ENCODE measurements at places on chromosomes 2 and 18.

GRCh38 chr18:3230401-3231334 is 10.9 kb upstream of the MYOM1 start:
- peak; percentile 42 for DNase-seq

DNA sequence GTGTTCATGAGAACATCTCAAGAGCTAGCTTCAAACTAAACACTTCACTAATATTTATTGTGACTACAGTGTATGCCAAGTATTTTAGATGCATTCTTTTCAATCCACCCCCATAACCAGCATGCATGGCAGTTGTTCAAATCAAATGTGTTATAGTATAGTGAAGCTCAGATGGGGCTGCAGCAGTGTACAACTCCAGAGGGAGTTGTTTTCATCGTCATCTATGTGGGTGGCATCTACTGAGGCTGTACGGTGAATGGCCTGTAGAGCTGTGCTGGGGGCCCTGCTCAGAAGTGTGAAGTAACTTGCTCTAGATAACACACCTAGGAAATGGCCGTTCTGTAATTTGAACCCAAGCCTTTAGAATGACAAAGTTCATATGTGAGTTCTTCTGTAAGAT is 71.8 kb upstream of the LRATD1 start:
- no peak for DNase-seq

DNA sequence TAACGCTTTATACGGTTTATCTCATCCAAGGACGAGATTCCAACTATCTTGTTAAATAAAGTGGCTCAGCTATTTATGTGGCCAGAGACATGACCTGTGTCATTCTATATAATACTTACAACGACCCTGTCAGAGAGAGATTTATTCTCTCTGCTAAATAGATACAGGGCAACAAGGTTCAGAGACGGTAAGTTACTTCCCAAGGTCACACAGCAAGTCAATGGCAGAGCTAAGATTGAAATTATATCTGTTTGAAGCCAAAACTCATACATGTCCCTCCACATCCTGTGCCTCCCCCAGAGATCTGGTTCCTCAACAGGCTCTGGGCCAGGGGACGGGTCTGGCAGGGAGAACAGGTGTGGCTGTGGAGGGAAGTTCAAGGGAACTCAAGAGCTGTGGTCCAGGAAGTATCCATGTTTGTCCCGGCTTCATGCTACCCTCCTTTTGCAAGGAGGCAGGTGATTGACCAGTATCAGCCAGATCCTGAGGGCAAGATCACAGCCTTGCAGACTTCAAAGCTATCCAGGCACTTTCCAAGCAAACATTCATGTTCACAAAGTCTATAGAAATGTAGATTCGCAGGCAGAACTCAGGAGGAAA is 99.8 kb downstream of the CAPN13 start:
- no peak for DNase-seq

DNA sequence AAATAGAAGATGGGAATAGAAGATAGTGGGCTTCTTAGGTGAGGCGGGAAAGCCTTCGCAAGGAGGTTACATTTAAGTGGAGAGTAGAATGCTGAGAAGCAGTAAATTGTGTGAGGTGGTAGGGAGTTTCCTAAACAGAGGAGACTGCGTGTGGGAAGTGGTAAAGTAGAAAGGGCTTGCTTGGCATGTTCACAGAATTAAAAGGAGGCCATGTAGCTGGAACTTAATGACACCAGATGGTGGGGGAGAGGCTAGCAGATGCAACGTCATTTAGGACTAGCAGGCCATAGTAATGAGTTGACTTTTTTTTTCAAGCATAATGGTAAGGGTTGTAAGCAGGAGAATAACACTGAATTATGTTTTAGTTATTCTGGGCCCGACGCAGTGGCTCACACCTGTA is 13.0 kb upstream of the RTN4 start:
- no peak for DNase-seq

DNA sequence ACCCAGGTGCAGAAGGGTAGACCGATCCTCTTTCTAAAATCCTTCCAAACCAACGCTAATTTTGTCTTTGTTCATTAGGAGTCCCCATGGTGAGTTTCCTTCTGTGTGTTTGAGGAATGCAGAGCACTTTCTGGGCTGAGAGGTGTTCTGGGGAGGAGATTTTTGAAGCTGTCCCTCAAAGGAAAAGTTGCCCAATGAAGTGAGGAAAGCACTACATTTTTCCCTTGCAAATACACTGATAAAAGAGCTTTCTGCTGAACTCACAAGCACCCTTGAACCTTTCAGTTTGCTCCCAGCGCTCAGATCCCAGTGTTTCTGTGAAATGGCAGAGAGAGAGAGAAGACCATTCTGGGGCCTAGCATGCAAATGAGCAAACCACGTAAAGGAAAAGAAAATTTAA is 299.6 kb upstream of the FANCL start:
- no peak for DNase-seq

DNA sequence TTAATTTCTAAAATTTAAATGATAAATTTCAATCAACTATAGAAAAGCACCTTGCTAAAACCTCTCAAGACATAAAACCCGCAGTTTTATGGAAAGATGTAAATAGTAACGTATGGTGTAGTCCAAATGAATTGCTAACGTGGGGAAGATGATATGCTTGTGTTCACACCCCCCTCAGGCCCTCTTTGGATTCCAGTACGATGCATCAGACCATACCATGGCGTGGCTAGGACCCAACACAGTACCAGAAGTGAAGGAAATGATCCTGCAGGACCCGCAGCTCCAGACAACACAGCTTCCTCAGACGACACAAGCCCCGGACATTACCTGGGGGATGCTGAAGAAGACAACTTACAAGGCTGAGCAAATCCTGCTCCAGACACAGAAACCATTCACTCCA is 60.1 kb upstream of the DYSF start:
- DNase-seq = no peak

GRCh38 chr18:32717126-32717525 is 55.7 kb downstream of the KLHL14 start:
- no peak for DNase-seq

DNA sequence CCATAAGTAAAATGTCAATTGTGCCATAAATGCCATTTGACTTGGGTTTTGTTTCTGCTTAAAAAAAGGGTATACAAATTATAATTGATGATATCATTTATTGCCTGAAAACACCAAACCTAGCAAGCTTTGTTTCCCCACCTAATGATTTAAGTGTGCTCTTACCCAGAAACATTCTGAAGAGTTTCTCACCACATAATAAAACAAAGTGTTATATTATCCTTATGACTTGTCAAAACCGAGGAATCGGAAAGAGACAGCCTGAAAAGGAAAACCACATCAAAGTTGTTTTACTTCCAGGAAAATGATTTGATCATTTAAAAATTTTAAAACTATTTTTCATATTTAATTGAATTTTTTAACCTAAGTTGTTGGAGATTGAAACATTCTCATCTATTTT is 170.5 kb upstream of the SLC39A10 start:
- peak; percentile 36 for DNase-seq

DNA sequence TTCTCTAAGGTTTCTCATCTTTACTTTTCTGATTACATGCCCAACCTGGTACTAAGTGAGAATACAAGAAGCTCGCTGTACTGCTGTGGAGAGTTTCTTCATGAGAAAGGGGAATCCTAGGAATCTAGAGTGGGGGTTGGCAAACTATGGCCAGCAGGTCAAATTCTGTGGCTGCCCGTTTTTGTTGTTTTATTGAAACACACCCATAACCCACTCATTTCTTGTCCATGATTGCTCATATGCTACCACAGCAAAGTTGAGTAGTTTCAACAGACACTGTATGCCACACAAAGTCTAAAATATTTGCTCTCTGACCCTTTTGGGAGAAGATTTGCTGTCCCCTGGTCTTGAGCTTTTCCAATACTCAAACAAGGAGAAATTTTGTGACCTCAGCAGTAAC is 58.8 kb downstream of the C2orf74 start:
- DNase-seq = peak; percentile 18

DNA sequence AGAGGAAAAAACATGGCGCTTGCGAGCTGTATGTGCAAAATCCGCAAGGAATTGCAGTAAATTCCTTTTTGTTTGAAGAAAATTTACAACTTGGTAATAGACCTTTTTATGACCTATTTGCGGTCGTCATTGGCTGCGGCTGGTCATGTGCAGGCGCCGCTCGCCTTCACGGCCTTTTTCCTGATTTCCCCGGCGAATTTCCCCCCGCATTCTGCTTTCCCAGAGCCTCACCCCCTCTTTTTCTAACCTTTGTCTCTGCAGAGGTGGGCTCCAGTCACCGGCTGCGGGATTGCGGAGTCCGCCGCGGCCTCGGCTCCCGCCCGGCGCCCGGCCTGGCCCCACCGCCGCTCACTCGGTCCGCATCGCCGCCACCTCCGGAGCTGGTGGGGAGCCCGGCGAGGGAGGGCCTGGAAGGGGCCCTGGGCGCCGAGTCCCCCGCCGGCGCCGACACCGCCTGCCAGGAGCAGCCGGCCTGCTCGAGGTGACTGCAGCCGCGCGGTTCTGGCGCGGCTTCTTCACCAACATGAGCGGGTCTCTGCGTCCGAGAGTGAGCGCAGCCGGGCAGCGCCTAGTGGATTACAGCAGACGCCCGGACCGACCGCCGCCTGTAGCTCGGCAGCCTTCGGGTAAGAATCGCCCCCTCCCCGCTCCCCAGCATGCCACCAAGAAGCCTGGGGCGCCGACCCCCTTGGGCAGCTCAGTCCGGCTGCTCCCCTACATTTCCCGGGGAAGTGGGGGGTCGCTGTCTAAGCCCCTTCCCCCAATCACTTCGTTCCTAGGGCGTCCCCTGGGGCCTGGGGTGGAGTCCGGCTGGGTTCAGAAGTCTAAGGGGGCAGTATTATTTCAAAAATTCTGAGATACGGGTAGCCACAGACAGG is 7.1 kb downstream of the HOXD8 start:
- peak; percentile 66 for DNase-seq

- DNase-seq = no peak
Observed at GRCh38 chr2:191220671-191221070, 24.5 kb upstream of the MYO1B start.

DNA sequence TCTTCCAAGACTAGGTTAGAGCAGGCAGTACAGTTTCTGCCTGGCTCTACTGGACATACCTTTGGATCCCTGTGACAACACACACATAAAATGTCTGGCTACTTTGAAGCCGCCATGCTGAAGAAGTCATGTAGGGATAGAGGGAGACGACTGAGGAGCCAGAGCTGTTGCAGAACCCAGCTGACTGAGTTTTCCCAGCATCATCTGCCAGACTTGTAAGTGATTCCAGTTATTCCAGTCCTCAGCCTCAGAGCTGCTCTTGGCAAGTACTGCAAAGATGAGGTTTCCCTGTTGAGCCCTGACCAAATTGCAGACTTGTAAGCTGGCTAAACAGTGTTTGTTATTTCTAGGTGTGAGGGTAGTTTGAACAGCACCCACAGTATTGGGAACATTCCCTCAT is 31.5 kb upstream of the TSPYL6 start:
- DNase-seq = no peak

DNA sequence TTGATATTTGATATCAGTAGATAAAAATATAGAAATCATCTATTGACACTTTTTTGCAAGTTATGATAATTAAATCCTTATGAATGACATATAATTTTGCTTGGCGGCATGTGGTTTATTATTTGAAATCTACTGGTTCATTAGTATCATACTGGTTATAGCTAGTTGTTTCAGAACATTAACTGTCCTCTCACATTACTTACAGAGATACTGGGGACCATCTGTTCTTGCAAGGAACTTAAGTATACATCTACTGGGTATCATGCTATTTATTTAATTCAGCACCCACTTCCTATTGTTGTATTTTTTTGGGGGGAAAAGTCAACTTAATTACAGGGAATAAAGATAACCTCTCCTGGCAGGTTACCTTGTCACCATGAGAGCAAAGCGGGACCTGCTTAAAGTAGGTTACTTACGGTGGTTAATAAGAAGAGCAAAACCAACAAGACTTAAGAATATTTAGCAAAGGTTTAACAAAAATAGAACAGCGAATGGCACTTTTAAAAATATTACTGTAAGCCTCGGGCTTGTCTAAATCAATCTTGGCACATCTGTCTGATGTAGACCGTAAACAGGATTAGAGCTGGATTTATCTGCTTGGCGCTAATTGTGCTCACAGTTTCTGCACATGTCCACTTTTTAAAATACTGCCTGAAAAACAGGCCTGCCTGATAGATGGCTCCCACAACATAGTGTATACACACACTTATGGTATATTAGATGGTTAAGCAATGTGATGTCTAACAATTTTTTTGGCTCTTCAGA is 41.8 kb downstream of the CERKL start:
- no peak for DNase-seq

- DNase-seq = no peak
Observed at GRCh38 chr18:73286584-73286983, 418.8 kb upstream of the NETO1 start.

GRCh38 chr2:41965909-41966295 is 81.9 kb upstream of the PKDCC start:
- peak; percentile 70 for DNase-seq

DNA sequence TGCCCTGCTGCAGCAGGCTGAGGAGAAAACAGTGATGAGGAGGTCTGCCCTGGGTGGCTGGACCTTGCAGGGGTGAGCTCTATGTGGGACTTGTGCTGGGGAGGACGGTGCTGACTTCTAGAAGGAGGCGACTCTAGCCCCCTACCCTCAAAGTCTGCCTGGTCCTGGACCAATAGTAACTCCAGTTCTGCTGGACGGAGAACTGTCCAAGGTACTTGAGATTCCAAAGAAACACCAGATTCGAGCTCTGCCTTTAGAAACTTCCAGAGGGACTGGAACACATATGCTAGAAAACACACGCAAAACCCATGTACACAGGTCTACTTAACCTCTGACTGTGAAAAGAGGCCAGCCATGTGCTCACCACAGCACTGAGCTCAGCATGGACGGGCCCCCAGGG is 260.6 kb downstream of the TWIST2 start:
- DNase-seq = no peak

DNA sequence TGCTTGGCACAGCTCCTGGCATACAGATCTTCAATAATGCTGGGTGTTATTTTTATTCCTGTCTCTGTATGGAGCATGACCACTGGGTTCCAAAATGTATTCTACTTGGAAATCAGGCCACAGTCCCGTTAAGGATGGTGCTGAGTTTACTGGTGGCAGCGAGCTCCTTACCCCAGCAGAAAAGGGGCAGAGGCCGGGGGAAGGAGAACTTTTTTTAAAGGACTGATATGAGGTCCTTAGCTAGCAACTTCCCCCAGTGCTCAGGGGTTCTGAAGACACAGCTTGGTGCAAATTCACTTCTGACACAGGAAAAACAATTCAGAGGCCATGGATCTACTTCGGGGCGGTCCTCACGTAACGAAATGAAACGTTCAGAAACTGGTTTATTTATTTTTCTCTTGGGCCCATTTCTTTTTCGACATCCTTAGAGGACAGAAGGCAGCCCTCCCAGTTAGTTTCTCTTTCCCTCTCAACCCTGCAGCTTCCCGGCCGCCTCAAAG is 872 bp downstream of the RDH14 start:
- peak; percentile 70 for DNase-seq

- DNase-seq = peak; percentile 18
Observed at GRCh38 chr2:54161660-54162424, 46.4 kb downstream of the ACYP2 start.

DNA sequence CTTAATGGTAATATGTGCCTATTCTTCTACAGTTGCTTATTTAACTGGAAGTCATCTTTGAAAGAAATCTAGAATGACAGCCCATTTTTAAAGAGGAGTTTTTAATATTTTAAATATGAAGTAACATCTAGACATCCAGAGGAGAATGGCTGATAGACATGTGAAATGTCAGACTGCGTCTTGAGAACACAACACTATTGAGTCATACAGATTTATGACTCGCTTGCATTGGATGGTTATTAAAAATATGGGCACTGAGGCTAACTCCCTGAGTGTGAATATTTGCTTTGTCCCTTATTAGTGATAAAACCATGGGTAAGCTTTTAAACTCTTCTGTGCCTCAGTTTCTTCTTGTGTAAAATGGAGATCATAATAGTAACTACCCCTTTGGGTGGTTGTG is 22.9 kb downstream of the TDRD15 start:
- DNase-seq = no peak

- DNase-seq = peak; percentile 26
Observed at GRCh38 chr18:31424383-31424988, 23.1 kb upstream of the DSG3 start.
